ENCODE measurements at places on chromosomes 7 and 10.

DNA sequence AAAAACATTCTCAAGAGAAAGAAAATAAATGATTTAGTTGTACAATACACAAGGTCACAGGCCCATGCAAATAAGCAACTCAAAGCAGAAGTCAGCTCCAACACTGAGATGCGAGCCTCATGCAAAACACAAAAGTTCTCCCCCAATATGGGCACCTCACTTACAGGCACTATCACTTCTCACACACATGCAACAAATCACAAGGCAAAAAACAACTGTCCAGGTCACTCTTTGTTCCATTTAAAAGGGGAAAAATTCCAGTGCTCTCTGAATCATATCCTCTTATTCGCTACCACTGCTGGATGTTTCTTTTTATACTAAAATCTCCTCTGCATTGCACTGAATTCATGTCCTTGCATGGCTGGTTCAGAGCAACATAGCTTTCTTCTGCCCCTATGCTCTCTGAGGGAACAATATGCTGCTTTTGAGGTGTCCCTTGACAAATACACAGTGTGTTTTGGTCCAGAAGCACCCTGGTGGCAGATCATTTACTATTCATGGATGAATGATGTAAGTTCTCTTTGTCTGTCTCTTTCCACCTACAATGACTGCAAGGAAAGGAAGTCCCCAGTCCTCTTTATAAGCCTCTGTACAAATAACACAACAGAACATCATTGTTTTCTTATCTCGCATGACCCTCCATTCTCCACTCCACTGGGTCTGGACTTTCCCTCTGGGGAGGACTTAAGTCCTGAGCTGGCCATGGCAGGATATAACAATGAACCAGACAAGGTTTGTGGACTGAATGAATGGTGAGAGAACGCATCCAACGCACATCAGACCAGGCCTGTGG, 85.4 kb upstream of the GSDME start:
- DNase-seq: no peak

DNA sequence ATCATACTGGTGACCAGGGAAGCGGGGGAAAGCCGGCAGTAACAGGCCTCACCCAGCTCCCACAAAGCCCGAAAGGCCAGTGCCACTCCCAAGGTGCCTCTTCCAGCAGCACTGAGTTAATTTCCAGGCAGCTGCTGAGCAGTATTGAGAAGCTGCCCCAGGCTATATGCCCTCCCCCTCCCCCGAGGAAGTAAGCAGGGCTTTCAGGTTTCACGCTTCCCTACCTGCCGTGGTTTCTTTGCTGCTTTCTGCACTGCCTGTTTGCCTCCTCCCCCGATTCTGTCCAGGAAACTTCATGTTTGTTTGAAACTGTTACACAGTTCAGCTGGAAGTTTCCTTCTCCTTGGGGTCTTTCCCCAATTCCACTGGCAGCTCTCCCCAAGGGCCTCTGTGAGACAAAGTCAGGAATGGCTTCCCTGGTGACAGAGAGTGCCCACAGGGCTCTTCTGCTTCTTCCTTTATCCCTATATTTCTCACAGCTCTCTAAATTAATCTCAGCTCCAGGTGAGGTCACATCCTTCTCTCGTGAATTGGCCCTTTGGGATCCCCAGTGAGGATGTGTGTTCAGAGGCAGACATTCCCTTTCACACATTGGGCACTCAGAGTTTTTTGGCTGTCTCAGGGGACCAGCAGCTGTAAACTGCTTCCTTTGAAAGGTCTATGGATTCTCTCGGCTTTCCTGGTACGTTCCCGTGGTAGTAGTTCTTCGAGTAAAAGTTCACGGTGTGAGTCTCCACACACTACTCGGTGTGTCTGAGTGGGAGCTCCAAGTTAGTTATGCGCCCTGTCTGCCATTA, 19.4 kb downstream of the C1GALT1 start:
- no peak for DNase-seq

DNA sequence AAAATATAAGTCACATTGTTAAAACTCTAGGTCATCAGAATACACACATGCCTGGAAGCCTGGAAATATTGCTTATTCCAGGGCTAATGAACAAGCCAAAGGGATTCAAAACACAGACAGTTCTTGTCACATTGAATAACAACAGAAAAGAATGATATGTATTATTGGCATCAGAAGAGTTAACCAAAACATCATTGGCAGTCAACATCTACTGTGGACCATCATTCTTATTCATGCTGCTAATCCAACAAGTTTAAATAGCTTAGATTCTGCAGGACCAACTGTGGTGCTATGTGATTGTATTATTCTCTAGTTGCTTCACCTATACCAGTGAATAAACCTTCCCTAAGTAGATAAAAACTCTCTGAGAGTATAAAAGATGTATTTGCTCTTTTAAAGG, 198.3 kb downstream of the NEBL start:
- DNase-seq: no peak

DNA sequence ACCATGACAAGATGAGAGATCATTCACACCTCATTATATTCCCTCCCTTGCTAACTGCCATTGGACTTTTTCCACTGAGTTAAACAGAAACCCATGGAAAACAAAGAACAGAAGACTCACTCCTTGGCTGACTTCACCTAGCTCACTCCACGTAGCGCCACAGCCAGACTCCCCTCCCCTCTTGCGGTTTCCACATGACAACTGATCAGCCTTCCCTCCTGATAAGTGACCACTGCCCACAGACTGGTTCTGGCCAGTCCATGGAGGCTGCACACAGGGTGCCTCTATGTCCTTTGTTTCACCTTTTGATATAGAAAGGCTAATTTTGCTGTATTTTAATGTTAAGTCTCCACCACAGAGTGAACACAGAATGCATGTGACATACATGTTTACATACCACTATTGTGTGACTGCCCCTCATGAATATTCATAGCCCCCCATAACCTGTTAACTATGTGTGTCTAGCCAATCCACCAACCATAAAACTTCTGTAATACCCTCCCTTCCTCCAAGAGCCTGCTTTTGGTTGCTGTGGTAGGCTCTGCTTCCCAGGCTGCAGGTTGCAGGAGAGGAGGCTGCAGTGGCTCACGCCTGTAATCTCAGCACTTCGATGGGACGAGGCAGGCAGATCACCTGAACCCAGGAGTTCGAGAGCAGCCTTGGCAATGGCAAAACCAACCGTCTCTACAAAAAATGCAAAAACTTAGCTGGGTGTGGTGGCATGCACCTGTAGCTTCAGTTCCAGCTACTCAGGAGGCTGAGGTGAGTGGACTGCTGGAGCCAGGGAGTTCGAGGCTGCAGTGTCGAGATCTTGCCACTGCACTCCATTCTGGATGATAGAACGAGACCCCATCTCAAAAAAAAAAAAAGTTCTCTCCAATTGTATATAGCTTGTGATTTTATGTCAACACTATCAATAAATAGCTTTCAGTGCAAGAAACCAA, 10.0 kb upstream of the IFIT5 start:
- DNase-seq: no peak

- DNase-seq: no peak
Observed at GRCh38 chr10:131009791-131010190, 301.7 kb downstream of the TCERG1L start.

- DNase-seq: no peak
Observed at GRCh38 chr10:122349758-122350369, 24.6 kb upstream of the PLEKHA1 start.

GRCh38 chr10:42879380-42880254, 97.0 kb downstream of the BMS1 start:
- DNase-seq: no peak

DNA sequence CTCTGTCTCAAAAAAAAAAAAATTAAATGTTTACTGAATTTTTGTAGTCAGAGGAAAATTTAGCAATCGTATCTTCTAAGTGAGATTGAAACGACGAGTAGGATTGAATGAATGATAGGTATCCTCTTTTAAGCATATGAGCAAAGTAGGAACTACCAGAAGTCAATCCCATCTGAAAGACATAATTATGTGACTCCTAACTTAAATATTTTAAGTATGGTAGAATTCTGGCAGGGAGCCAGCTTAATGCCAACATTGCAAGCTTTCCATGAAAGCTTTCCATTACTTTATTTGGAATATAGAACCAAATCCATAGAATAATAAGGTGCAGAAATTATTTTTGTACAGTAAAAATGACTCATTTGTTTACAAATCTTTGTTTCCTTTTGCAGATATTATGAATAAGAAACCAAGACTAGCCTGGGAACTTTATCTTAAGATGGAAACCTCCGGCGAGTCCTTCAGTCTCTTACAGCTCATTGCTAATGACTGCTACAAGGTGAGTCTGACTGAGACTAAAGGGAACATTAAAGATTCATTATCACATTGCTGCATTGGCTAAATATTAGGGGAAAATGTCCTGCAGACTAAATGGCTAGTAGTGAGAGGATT, 50.2 kb upstream of the UBN2 start:
- DNase-seq: no peak

GRCh38 chr7:151793991-151794507, 82.9 kb downstream of the PRKAG2 start:
- no peak for DNase-seq

DNA sequence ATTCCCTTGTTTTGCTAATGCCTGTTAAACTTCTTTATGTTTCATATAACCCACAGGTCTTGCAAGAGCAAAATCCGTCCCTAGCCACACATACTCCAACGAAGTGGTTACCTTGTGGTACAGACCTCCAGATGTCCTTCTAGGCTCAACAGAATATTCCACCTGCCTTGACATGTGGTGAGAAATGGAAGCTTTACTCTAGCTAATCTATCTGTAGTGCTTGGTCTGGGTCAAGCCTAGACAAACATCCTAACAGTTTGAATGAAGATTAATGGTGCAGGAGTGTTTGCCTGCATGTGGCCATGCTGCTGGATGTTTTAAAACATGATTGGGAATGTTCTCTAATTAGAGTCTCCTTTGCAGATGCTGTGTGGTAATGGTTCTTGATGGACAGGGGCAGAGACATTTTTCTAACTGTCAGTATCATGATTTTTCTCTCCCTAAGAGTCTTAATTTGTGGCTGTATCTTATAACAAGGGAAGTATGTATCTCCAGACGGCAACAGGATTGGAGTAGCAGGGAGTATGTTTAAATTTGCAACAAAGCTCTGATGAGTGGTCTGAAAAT, 308.5 kb upstream of the FZD1 start:
- no peak for DNase-seq

GRCh38 chr10:389836-390448, 254.7 kb downstream of the ZMYND11 start:
- DNase-seq: peak; percentile 65

DNA sequence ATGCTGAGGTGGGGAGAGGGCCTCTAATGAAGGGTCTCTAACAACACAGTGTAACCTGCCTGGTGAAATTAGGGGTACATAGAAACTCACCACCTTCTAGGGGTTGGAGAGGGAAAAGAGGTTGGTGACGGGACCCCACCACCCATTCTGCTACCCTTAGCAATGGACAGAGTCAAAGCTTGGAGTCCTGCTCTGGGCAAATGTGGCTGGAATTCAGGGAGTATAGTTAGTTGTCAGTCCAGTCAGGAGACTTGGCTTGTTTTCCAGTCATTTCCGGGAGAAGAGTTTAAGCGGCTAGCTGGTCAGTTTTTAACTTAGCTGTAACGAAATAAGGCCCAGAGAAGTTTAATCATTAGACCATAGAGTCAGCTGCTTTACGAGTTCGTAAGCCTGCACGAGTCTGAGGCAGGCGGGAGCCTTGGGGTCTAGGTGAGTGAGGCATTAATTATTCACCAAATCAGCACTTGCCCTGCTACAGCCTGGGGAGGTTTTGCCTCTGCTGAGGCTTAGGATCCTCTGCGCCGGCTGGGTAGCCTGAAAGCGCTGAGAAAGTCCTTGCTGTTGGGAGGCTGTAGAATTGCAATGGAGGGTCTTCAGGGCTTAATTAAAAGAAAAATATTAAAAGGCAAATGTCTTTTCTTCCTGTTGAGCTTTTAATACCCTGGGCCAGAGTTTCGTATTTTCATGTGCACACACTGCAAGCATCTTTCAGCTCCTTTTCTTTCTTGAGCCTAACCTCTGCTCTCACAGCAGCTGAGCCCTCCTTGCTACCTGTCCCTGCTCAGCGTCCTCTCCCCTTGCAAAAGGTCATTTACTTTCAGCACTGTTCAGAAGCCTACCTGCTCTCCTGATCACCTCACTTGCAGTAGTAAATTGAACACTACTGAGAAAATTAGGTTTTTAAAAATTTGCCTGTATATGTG, 1.5 kb upstream of the LAMB1 start:
- DNase-seq: peak; percentile 65

GRCh38 chr7:139232904-139233303, 1.9 kb downstream of the UBN2 start:
- DNase-seq: no peak

- no peak for DNase-seq
Observed at GRCh38 chr10:62856021-62856420, 39.9 kb upstream of the EGR2 start.

GRCh38 chr7:125098377-125098970, 168.8 kb upstream of the POT1 start:
- no peak for DNase-seq

DNA sequence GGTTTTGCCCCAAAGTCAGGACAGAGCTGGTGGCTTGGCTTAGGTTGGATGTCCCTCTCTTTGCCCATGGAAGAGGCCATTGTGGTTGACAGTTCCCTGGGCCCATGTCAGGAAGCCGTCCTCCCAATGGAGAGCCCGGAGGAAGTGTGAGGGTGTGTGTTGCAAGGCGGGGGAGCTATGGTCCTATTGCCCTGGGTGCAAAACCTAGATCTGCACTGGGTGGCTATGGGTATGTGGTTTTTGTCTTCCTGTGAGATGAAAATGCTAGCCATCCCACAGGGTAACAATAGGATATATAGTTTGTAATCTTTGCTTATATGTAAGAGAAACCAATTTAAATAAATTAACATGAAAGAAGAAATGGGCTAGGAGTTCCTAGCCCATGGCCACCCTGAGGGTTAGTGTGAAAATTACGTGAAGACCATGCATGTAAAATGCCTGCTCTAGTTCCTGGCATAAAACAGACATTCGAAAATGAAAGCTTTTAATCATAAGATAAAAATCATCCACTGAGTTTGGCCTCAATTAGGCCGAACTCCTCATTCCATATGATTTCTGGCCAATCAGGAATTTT, 189.2 kb downstream of the PLPP4 start:
- no peak for DNase-seq

DNA sequence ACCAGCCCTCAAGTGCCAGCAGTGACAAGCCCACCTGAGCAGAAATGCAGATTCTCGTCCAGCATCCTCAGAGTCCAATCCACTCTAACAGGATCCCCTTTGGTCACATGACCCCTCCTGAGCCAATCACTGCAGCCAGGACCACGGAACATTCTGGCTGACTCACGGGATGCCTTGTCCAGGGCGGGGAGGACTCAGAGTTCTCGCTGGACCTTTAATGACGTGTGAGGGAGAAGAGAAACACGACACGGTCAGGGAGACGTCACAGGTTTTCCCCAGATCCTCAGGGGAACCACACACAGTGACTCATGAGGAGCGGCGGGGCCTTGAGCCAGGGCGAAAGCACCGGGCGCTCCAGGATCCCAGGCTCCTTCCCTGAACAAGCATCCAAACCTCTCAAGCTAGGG, 155.7 kb downstream of the PTPRN2 start:
- peak; percentile 97 for DNase-seq

GRCh38 chr7:101890749-101891523, 73.5 kb downstream of the CUX1 start:
- no peak for DNase-seq

Data from sigmoid colon (tissue), 7 donors.